NK-92 treated with Interleukin-12 subunit alpha and Interleukin-12 subunit beta, amount 100 ng/mL, for 24 hours (cell line): ENCODE measurements at places on chromosomes 13 and 19.
A peak's percentile ranks its signal among the peaks of the same experiment; 100 is the strongest.

DNA sequence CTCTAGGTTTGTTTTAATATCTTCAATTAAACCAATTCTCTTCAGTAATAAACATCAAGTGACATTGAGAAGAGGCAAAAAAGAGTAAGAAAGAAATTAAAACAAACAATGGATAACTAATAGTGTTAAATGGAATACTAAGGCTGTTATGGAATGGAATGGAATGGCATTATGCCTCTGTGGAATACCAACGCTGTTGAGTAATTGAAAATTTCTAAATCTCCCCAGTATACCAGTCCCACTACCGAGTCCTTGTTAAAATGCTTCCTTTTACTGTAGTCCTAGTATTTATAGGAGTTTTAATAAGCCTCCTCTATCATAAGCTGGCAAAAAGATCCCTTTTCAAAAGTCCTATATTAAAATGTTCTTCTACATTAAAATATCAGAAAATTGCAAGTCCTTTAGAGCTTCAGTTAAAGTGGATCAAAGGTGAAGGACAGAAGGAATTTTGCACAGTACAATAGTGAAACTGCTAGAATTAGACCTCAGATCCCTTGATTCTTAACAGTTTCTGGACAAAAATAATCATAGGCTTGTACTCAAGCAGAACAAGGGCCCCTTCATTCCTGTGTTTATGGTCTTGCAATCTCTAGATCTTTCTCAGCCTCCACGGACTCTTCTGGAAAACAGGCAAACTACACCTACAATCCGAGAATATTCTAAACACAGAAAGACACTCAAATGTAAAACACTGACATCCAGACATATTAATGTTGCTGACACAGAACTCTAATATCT is 128.2 kb downstream of the PCDH9 start:
- no peak for DNase-seq

DNA sequence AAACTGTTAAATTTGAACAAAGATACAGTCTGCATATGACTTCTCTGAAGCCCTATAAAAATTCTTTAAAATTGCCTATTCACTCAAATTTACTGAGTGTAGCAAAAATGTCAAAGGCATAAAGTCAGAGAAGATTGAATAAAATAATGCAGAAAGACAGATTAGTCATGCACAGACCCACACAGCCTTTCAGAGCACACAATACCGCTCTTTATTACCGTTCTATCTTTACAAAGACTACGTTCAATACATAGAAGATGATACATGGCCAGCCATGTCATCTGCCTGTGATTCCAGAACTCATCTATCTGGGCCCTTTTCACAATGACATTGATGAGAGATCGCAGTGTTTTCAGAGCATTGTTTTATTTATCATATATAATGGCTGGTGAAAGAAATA is 107.2 kb downstream of the URI1 start:
- DNase-seq, result no peak

- DNase-seq, result no peak
Observed at GRCh38 chr13:41199526-41199925, 5.2 kb upstream of the KBTBD7 start.

DNA sequence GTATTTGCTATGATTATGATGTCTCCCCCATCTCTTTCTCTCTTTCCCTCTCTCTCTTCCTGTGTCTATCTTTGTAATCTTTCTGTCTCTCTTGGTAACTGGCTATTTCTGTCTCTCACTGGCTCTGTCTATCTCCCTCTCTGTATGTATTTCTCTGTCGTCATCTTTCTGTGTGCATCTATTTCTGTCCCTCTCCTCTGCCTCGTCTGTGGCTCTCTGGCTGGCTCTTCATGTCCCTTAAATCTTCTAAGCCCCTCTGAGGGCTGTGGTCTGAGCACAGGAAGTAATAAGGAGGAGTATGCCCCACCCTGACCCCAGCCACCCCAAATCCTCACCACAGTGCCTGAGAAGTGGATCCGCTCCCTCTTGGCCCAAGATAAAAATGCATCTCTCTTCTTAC is 104.4 kb downstream of the DNAJC15 start:
- DNase-seq, result no peak

DNA sequence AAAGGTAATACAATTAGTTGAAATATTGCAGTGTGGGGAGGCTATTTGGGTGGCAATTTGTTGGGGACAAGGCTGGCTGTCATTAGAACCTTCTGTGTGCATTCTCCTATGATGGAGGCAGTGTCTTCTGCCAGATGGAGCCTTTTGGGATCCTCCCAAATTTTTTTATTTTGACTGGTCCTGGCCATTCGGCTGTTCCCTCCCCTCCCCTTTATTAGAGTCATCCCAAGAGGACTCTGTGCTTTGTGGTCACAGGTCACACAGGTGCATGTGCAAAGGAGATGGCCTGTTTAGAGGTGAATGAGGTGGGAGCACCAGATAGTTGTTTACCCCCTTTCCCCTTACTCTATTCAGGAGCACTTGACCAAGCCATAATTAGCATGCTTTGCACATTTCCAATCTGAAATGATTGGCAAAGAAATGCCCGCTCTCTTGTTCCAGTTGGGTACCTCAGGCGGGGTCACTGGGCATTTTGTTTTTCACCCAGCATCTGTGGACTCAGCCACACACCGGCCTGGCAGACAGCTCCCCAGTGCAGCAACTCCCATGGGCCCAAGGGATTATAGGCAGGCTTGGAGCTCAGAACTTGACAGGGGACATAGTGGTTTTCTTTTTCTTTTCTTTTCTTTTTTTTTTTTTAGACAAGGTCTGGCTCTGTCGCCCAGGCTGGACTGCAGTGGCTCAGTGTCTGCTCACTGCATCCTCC is 19.8 kb downstream of the GATAD2A start:
- DNase-seq, result no peak

DNA sequence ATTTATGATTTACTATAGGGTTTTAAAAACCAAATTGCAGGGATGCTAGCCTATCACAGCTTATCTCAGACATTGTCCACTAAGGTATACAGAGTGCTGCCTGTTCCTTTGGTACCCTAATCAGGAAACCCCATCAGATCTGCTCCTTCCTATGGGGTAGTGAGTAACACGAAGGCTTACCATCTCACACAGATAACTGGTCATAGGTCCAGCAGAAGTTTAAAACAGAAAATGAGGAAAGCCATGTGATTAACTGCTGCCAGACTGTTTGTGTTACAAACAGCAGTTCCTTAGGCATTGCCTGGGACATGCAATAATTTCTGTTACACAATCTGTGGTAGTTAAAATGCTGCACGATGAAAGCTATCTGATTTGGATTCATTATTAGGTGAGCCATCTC is 53.5 kb upstream of the ALOX5AP start:
- DNase-seq, result no peak

GRCh38 chr19:56253737-56254136 is 18.8 kb upstream of the EDDM13 start:
- DNase-seq, result no peak

DNA sequence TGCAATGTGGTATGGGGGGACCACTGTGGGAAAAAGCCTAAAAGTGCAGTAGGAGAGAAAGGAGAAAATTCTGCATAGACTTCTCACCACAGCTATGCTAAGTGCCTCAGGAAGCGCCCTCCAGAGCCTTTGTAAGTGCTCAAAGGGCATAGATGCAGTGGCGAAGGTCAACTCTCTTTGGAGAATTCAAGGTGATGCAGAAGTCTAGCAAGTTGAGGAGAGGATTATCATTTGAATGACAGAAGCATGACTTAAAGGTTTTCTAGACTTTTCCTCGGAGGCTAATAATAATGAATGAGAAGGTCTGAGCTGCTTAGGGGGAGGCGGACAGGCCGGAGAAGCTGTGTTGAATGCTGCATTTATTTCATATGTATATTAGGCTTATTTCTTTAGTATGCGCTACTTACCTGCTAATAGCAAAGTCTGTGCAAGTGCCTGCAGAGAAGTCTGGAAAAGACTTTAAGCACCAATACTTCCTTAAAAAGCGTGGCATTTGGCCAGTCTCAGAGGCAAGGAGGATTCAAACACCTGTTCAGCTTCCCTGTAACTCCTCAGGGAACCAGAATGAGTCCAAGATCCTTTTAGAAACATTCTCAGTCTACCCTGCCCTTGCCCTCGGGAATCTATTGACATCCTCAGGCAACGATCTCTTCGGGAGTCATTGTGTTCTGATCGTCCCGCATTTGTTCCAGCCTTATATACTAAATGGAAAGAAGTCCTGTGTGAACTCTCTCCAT is 56.2 kb downstream of the FLT1 start:
- no peak for DNase-seq

- no peak for DNase-seq
Observed at GRCh38 chr19:1000591-1001537, 645 bp downstream of the GRIN3B start.

GRCh38 chr19:47435196-47435595 is 15.9 kb upstream of the MEIS3 start:
- DNase-seq, result no peak

DNA sequence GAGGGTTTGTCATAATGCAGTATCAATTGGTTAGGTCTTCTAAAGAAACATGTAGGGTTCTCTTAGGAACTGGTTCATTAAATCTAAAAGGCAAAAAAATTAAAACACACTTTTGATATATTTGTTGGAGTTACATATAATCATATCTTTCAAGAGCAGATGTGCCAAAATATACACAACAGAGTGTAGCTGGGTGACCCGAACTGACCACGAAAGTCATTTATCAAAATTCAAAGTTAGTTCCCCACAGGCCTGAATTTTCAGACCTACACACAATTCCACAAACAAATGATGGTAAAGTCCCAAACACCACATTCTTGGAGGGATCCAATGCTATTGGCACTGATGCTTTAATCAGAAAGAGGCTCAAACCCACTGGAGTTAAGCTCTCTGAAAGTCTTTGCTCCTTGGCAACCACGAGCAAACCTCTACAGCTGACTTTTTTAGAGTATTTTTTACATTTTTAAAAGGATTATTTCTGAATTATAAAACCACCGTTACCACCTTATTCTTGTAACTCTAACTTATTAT is 50.9 kb downstream of the IRS2 start:
- no peak for DNase-seq

- DNase-seq, result peak; percentile 68
Observed at GRCh38 chr19:40143612-40144011, 47.6 kb upstream of the MAP3K10 start.

- DNase-seq, result no peak
Observed at GRCh38 chr19:10604460-10604980, 17.4 kb upstream of the AP1M2 start.

DNA sequence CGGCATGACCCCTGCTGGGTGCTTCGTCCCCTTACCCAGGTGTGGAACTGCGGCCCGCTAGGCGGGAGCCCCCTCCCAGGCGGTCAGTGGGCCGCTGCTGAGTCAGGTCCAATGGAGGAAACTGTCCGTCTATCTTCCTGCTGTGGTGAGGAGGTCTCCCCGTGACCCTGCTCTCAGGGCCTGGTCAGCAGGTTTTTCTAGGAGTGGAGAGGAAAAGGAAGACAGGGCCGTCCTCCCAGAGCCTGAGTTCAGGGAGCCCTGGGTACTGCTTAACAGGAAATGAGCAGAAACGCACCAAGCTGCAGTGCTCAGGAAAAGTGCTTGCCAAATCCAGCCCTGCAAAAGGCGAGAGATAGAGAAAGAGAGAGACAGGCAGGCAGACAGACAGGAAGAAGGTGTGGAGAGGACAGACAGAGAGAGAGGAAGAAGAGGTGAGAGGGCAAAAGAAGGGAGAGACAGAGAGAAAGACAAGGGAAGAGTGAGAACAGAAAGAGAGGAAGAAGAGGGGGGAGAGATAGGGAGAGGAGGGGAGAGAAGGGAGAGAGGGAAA is 10.3 kb downstream of the SH3GL1 start:
- no peak for DNase-seq

DNA sequence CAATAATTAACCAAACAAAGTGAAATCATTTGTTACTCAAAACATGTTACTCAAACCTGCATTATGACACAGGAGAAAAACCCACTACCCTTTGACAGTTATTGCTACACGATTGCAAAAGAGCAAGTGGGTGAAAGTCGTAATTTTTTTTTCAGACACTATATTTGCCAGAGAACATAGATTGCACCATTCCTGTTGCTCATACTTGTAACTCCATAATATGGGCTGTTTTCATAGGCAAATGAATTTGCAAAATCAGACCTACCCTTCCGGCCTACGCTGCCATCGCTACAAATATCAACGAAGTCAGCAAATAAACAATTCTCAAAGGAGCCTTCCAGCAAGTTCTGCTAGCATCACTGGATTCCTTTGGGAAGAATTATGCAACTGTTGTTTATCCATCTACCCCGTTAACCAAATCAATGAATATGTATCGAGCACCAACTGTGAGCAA is 396.5 kb downstream of the IRS2 start:
- no peak for DNase-seq

- DNase-seq, result no peak
Observed at GRCh38 chr13:34156841-34157365, 339.0 kb downstream of the RFC3 start.

- DNase-seq, result no peak
Observed at GRCh38 chr19:47698631-47699359, 14.4 kb upstream of the EHD2 start.

DNA sequence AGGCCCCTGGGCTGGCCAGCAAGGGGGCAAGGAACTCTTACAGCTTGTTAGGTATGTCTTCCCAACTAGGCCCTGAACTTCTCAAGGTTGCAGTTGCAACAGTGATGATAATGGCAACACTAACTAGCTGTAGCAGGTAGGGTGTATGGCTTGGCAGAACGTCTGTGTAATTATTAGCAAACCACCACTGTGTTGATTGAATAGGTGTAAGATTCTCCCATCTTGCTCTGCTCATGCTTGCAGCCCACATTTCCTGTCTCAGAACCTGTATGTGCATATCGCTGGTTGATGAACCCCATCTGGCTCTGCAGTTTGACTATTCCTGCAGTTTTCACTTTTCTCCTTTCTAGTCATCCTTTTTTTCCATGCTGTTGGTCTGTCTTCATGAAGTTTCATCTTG is 178.8 kb downstream of the KATNAL1 start:
- no peak for DNase-seq

GRCh38 chr13:27522847-27523246 is 72.5 kb upstream of the MTIF3 start:
- no peak for DNase-seq

GRCh38 chr19:8333767-8334457 is 9.2 kb downstream of the KANK3 start:
- no peak for DNase-seq

GRCh38 chr13:21006141-21007005 is 55.0 kb downstream of the LATS2 start:
- DNase-seq, result no peak

DNA sequence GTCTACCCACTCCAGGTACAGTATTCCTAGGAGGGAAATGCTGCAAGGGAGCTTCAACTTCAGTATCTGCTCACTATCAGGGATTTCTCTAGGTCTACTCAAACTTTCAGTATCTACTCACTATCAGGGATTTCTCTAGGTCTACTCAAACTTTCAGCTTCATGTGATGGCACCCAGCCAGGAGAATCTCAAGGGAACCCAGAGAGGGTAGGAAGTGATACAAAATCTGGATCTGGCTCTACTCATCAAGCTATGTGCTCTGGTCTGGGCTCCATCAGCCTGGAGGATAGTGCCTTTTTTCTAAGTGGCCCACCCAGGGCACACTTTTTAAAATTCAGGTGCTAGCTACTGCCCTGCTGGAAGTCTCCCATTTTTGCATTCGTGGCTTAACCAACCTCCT is 52.3 kb upstream of the FNDC3A start:
- DNase-seq, result no peak

DNA sequence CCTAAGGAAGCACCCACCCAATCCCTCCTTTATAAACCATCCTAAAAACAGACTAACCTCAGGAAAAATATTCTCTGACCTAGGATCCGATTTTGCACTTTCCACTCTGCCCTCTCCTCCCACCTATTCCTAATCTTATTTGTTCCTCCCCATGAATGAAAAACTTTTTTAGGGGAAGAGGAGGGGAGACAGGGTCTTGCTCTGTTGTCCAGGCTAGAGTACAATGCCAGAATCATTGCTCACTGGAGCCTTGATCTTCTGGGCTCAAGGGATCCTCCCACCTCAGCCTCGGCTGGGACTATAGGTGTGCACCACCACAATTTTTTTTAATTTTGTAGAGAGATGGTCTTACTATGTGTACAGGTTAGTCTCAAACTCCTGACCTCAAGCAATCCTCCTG is 4.4 kb downstream of the ZNF564 start:
- DNase-seq, result no peak
